ENCODE measurements at places on chromosomes 7 and 10.
A peak's percentile ranks its signal among the peaks of the same experiment; 100 is the strongest.

DNA sequence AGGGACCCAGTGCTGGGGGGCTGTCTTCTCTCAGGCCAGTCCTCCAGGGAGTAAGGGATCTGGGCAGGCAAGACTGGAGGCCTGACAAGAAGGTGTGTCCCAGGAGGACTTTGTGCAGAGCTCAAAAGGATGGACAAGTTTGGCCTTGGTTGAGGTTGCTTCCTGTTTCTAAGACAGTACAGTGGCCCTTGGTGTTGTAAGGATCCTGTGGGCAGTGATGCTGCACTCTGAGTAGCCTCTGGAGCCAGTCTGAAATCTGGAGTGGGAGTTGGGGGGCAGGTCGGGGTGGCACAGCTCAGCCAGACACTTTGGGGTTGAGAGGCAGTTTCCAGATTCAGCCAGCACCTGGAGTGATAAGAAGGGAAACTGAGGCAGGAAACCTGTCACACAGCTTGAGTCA, 139.2 kb upstream of the ZMIZ1 start:
- DNase-seq, result no peak

GRCh38 chr7:90181485-90181884, 27.2 kb downstream of the STEAP1 start:
- DNase-seq, result no peak

GRCh38 chr10:129861776-129862531, 102.1 kb downstream of the EBF3 start:
- DNase-seq, result no peak

- DNase-seq, result peak; percentile 14
These were observed 75.3 kb upstream of the AASS start for GRCh38 chr7:122219253-122219865.

DNA sequence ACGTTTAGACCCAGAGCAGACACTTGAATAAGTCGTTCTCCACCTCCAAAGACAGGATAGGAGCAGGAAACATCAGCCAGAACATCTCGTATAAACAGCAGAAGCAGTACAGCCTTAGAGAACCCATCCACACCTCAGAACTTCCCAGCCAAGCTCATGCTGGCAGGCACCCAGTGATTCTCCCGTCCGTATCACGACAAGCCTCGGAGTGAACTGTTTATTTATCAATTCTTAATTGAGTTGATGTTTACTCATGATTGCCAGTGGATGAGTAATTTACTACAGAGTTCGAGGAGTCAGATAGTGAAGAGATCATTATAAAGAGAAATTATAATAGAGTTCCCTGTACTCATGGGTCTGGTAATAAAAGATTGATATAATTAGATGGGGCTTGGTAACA, 811.5 kb downstream of the LRMDA start:
- no peak for DNase-seq

GRCh38 chr10:57925045-57925444, 342.6 kb downstream of the IPMK start:
- DNase-seq, result no peak
